CD4-positive, alpha-beta T cell treated with Interleukin-6 at 100 ng/mL for 8 hours (primary cell): ENCODE measurements at places on chromosomes 13 and 19.
A peak's percentile ranks its signal among the peaks of the same experiment; 100 is the strongest.

DNA sequence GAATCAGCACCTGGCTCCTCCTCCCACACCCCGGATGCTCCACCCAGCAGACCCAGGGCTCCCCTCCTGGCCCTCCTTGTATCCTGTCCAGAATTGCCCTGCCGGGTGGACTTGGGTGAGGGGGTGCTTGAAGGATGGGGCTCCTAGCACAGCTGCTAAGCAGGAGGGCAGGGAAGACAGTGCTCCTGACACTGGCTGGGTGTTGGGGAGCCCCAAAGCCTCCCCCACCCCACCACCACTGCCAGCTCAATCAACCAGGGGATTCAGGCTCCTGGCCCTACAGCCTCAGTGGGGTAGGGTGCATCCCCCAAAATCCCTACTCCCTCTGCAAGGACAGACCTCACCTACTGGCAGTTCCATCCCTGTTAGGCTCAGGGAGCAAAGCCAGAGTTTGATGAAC is 2.6 kb upstream of the CYP4F11 start:
- no peak for DNase-seq

DNA sequence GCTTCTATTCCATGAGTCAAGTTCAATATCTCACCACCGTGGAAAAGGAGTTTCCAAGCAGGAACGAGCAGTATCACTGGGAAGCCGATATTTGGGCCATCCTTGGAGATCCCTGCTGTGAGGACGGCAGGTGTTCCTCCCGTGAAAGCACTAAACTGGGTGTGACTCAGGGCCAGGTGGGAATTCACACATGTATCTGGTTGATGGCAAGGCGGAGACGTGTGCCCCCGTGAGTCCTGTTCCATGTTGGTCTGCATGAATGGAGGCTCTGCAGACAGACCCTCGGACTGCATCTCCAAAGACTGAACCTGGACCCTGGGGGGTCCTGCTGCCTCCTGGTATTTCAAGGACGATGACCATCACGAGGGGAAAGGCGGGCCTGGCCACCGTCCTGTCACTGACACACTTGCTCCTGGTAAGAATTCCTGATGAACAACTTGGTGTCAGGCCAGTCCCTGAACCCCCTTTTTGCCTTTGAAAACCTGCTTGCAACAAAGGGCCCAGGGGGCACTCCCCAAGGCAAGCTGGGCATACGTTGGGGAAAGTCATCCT is 22.8 kb upstream of the GAS6 start:
- no peak for DNase-seq

DNA sequence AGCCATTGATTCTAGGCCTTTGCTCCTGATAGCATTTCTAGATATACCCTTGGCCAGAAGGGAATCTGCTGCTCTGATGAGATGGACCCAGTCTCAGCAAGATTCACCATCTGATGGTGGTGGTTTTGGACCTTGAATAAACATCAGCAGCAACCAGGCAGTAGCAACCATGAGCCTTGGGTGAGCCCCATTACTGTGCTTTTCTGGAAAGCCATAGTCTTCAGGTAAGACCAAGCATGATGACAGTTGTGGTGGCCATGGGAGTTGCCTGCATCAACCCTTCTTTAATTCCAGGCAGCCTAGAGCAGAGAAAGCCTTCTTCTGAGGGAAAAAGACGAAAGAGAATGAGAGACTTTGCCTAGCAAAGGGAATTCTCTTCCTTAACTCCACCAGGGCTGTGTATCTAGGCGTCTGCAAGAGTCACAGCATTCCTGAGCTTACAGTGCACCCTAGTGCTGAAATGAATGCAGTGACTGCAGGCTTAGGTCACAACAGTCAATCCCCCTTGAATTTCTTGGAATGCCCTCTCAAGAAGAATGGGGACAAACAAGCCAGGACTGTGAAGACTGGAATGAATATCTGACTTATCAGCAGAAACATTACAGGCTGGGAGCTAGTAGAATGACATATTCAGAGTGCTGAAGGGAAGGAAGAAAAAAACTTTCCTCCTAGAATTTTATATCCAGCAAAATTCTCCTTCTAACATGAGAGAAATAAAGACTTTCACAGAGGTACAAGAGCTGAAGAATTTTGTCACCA is 942.4 kb upstream of the PCDH20 start:
- DNase-seq: no peak

- DNase-seq: no peak
Observed at GRCh38 chr19:47058621-47059022, 10.2 kb upstream of the TMEM160 start.

GRCh38 chr13:98989469-98990235 is 11.8 kb upstream of the DOCK9 start:
- no peak for DNase-seq

DNA sequence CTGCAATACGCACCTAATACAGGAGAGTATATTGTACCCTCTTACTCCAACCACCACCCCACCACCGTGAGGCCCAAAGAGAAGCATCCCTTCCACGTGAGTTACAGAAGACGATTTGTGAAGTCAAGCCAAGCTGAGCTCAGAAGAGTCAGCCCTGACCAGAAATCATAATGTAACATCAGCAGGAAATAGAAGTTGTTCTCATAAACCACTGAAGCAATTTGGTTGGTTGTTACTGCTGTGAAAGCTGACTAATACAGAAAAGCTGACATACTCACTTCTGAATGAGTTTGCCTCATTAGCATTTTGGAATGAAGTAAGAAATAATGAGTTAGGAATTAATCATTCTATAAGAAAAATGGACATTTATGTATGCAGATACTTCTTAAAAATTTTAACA is 749.4 kb upstream of the SLC10A2 start:
- no peak for DNase-seq

- no peak for DNase-seq
Observed at GRCh38 chr19:37078717-37079032, 442 bp downstream of the ZNF420 start.

GRCh38 chr19:41649827-41650226 is 23.0 kb upstream of the CEACAM4 start:
- no peak for DNase-seq

GRCh38 chr19:10454267-10454666 is 33.9 kb downstream of the PDE4A start:
- no peak for DNase-seq

GRCh38 chr13:26685606-26686005 is 75.0 kb downstream of the GPR12 start:
- DNase-seq: no peak

DNA sequence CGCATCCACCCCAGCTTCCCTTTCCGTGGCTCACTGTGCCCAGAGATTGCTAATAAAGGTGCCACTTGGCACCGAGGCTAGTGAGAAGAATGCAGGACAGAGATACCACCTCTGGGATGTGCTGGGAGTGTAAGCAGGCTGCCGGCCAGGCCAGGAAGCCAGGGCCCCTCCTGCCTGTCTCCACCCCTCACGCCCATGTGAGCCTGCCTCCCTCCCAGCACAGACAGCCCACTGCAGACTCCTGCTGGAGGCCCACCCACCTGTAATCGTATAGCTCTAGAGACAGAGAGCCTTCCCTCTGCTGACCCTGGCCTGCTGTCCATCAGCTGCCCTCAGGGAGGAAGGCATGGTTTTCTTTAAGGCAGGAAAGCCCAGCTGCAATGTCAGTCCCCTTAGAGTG is 13.9 kb downstream of the VSTM2B start:
- DNase-seq: no peak

GRCh38 chr13:24503379-24503696 is 9.2 kb downstream of the PARP4 start:
- DNase-seq: no peak

- no peak for DNase-seq
Observed at GRCh38 chr13:113650731-113651148, 7.3 kb downstream of the ATP4B start.

DNA sequence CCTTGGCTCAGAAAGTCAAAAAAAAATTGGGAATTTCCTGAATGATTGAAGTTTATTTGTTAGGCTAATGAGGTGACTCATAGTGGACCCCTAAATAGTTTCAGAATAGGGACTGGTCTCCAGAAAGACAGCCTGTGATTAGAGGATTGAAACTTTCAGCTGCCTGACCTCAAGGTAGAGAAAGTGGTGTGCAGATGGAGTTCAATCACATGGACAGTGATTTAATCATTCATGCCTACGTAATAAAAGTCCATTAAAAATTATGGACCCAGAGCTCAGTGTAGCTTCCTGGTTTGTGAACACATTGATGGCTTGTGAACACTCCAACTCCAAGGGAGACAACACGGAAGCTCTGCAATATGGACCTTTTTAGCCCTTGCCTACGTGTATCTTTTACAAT is 533.2 kb upstream of the PCDH9 start:
- no peak for DNase-seq

- DNase-seq: no peak
Observed at GRCh38 chr19:4174895-4175668, 7.3 kb downstream of the SIRT6 start.

DNA sequence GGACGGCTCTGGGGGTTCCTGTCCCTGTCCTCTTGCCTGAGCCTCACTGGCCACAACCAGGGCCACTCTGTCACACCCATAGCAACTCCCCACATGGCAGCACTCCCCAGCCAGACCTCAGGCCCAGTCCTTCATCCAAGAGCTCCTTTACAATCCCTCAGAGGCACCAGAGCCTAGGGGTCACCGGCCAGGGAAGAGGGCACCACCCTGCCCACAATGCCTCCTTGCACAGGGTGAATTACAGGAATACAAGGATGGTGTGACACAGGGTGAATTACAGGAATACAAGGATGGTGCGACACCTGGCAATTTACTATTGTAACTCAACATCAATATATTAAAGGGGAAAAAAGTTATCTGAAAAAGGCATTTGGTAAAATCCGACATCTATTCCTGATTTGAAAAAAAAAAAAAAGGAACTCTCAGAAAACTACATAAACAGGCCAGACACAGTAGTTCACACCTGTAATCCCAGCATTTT is 16.5 kb downstream of the MIER2 start:
- no peak for DNase-seq

DNA sequence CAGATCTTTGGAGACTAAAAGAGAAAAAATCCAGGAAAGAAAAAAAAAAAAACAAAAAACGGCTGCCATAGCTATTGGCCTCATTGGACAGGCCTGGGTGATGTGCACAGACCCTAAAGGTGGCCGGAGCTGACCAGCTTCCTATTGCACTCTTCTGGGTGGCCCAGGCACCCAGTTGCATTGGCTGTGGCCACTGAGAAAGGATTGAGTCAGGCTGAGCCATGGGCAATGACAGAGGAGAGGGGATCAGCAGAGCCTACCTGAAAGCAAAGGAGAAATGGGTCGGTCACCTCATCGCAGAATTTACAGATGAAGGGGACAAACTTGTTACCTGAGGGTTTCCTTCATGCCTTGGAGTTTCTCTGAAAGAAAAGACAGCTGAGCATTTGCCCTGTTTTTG is 17.3 kb downstream of the HMGB1 start:
- no peak for DNase-seq

DNA sequence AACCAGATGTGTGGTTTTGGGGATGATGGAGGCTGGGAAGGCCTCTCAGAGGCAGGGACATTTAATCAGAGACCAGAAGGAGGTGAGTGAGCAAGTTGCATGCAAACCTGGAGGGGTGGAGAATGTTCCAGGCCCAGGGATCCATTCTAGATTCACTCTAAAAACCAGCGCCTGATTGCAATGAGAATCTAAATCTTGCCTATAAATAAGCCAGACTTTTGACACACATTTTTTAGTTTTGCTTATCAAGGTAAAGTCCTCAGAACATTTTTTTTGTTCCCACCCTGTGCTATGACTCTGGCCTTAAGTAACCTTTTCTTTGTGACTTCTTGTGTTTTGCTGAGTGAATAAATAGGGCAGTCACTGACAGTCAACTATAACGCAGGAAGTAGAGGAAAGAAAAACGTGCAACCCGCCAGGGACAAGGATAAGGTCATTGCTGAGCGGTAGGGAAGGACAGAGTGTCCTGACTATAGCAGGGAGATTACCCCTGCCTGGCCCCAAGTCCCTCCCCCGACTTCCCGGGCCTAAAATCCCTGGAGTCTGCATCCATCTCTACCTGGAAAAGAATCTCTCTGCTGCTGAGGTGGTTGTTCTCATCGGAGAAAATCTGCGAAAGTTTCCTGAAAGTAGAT is 14.4 kb downstream of the RGL3 start:
- no peak for DNase-seq

- DNase-seq: peak; percentile 8
Observed at GRCh38 chr13:78137404-78138142, 218.9 kb upstream of the EDNRB start.

GRCh38 chr19:44951179-44952159 is 3.7 kb upstream of the CLPTM1 start:
- DNase-seq: peak; percentile 76

GRCh38 chr13:88189728-88190127 is 518.6 kb downstream of the SLITRK5 start:
- no peak for DNase-seq

DNA sequence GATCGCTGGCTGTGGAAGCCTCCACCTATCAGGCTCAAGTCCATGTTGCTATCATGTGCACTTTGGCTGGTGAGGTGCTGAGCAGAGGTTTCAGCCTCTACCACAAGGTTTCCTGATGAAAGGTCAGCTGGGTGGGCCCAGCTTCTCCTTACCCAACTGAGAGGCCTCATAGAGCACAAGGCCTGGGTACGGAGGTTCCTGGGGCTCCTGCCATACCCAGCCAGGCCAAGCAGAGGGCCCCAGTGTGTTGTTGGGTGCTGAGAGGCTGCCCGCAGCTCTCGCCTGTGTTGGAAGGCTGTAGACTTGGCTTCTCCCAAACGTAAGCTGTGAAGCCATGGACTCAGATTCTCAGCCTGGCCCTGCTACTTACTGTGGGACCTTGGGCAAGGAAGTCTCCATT is 28.2 kb downstream of the ACTN4 start:
- no peak for DNase-seq

DNA sequence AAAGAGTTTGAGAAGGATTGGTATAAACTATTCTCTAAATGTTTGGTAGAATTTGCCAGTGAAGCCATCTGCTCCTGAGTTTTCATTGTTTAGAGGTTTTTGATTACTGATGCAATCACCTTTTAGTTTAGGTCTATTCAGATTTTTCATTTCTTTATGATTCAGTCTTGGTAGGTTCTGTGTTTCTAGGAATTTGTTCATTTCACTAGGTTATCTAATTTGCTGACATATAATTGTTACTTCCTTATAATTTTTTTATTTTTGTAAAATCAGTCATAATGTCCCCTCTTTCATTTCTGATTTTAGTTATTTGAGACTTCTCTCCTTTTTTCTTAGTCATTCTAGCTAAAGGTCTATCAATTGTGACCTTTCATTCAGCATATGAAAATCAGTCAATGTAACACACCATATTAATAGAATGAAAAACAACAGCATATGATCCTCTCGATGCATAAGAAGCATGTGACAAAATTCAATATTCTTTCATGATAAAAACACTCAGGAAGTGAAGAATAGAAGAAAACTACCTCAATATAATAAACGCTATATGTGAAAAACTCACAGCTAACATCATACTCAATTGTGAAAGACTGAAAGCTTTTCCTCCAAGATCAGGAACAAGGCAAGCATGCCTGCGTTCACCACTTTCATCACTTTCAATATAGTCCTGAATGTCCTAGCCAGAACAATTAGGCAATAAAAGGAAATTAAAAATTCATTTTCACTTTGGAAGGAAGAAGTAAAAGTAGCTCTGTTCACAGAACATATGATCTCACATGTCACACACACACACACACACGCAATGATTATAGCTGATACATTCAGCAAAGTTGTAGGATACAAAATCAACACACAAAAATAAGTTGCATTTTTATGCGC is 149.1 kb downstream of the COG6 start:
- no peak for DNase-seq
